ENCODE measurements at places on chromosomes 12 and 14.
A peak's percentile ranks its signal among the peaks of the same experiment; 100 is the strongest.

DNA sequence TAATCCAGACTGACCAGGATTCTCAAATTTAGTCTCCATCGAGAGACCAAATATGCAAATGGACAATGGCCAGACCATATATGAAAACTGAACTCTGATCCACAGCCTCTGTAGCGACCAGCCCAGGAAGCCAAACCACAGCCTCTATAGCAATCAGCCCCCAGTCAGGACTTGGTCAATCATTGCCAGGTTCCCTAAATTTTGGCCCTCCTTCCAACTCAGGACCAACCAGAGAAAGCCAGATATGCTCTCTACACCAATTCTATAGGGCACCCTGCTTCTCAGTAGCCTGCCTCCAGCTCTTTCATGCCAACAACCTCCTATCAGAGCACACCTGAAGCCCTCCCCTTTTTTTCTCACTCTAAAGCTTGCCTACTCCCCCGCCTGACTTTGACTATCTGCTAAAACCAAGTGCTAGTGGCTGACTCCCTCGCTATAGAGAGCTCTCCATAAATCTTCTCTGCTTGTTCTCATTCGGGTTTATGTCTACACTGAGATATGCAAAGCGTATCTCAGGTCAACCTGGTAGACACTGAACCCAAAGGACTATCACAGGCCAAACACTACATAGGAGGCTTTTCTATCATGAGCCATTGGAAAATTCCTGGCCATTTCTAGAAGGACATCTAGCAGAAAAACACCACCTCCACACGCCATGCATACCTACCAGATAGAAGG, 110.5 kb upstream of the FUT8 start:
- DNase-seq = no peak

- DNase-seq = no peak
Measured at GRCh38 chr14:100774164-100774537, 47.5 kb downstream of the DLK1 start.

GRCh38 chr12:31370531-31371255, 44.7 kb upstream of the SINHCAF start:
- peak; percentile 42 for DNase-seq

DNA sequence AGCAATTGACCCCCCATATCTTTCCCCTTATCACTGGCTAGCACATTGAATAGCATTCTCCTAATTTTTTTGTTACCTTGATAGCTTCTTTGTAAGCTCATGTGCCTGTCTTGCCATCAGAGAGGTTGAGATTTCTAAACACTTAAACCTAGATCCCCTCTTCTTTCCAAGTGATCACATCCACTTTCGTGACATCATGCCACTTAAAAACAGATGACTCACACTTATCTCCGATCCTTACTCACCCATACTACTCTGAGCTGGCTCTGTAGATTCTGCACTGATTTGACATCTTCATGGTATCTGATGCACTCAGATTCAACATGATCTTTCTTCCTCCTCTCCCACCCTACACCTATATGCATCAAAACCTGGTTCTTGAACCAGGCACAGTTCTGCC, 10.5 kb downstream of the GPR137C start:
- DNase-seq = no peak

DNA sequence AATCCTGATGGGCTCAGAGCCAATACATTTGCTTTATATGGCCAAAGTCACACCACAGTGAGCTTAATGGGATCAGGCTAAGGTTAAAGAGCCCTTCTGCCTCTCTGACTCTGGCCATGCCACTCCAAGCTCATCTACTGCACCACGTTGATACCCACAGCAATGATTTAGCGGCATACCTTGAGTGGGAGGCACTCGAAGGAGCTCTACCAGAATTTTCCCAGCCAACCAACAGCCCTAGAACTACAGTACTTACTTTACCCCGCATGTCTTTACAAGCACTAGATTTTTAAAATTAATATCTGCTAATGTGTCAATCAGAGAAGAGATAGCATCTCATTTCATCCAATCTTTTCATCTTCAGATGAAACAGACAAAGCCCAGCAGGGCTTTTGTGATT, 300.5 kb downstream of the GRIN2B start:
- no peak for DNase-seq

GRCh38 chr12:101761350-101761749, 22.1 kb upstream of the SYCP3 start:
- no peak for DNase-seq

DNA sequence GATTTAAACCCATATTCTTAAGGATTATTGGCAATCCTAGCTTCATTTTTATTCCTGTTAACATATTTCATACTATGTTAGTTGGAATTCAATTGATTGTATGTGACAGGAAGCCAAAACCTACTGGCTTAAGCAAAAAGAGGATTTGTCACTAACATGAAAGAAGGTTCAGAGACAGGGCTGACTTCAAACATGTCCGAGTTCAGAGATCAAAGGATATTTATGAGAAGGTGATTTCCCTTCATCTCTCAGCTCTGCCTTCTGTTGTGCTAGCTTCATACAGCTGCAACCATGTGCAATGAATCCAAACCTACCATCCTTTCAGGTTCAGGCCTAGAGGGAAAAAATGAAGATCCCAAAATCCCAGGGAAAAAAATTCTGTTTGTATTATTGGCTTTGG, 349.7 kb downstream of the ATP23 start:
- DNase-seq = no peak

DNA sequence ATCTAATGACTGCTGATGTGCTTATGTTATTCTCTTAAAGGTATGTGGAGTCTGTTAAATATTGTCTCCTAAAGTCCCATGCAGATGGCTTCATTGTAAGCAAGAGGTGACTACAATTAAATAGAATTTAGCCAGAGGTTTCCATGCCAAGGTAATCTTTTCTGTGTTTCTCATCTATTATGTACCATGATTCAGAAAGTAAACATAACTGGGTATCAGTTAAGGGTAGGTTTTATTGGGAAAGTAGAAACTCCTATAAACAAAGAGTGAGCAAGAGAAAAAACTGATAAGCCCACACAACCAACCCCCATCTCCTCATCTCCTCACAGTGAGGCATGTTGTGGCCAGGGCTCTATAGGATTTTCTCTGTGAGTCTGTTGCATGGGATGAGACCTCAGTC, 611.7 kb downstream of the SNAPC1 start:
- no peak for DNase-seq

GRCh38 chr14:30889244-30889594, 14.9 kb downstream of the COCH start:
- DNase-seq = no peak

GRCh38 chr12:63305901-63306875, 155.2 kb upstream of the AVPR1A start:
- no peak for DNase-seq

DNA sequence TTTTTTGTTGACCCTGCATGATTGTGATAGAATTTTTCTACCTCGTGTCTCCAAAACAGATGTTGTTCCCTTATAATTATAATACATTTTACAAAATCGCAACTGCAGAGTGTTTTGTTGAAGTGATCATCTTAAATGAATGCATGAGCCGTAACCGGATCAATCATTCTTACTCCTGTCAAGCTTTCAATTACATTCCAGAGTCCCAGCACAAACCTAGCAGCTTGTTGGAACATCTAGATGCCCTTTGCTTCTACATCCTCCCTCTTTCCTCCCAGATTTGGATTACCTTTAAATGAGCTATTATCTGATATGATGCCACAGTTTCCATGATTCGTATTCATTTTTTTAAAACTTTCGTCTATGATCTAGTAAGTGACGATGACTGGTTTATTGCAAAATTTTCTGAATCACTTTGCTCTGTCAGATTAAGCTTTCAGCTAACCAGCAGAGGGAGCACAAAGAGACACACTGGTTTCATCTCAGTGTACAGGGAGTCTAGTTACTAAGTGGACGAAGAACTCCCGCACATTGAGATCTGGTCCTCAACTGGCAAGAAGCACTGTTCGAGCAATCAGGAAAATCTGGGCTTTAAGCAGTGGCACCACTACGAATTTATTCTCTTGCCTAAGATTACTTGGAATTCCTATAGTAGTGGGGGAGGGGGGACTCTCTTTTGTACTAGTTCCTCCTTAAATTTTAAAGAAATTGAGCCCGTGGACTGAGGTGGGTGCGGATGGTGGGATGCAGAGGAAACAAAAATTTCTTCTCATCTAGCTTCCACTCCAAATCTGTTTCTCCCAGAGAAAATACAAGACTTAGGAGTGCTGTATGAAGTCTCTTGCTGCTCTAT, 40.9 kb downstream of the TSHR start:
- DNase-seq = peak; percentile 9
